ENCODE measurements at places on chromosomes 13 and 19.

- no peak for DNase-seq
Observed at GRCh38 chr13:39376076-39376475, 226.9 kb downstream of the LHFPL6 start.

GRCh38 chr13:80666782-80667552 is 326.0 kb upstream of the SPRY2 start:
- DNase-seq, result no peak

GRCh38 chr19:1324806-1325567 is 39.3 kb downstream of the EFNA2 start:
- peak; percentile 76 for DNase-seq

GRCh38 chr13:105547851-105548250 is 987.6 kb downstream of the EFNB2 start:
- no peak for DNase-seq

DNA sequence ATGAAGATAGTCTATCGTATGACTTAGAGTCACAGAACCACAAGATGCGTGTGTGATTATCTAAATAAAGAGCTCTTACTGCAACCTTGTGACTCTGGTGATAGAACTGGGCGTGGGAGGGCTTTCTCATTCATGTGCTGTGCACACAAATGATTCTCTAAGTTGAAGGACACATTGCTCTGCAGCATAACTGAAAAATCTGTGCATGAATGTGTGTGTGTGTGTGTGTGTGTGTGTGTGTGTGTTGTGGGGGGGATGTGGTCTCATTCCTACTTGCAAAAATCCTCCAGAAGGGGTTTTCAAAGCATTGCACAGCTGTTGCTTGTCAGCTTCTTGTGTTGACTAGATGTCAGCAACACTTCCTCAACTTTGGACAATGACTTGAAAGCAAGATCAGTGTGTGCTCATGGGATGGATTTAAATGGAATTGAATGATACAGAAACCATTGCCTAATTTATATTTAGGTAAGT is 22.4 kb downstream of the LRCH1 start:
- no peak for DNase-seq

DNA sequence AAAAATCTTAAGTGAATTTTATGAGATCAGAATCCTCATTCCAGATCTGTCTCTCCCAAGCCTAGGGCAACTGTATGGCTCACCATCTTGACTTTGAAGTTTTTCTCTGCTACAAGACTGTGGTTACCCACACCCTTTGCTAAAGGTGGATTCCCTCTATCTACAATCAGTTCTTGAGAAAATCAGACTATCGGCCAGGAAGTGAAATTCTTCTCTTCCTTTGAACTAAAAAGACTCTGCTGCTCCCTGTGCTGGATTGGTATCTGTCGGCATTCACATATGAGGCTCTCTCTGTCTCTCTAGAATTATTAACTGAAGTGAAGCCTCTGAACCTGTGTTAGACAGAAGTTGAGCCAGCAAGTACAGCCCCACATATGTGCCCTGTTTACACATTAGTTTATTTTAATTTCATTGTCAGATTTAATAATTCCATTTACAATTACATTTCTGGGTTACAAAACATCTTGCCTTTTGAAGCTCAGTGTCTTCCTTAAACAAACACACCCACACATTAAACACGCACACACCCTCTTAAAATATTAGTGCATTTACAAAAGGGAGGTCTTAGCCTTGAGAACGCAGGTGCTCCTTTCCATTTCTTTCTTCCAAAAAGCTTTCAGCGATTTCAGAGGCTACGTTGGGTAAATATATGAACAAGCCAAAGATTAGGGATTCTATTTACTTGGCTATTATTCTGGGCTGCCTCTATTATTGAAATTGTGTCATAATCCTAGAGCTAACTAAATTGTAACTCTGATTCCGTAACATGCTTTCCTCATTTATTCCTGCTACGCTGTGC is 145.7 kb downstream of the MIPEP start:
- DNase-seq, result no peak

DNA sequence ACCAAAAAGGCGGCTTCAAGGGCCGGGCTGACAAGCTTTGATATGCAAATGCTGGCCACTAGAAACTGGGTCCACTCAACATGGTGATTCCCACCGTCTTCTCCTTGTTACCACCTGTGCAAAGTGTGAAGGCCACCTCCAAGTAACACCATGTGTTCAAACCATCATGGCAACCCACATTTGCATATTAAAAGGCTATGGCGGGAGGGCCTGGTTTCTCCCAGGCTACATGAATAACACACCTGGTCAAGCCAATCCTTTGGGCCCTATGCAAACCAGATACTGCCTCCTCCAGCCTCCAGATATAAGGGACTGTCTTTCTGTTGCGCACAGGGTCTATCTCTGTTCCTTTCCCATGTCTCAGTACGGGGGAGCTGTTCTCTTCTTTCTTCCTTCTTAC is 36.6 kb upstream of the ZSCAN5A start:
- no peak for DNase-seq

- DNase-seq, result no peak
Observed at GRCh38 chr13:72728290-72728605, 525 bp downstream of the BORA start.
